ENCODE measurements at places on chromosomes 6 and 20.

GRCh38 chr6:11284996-11285395 is 52.5 kb upstream of the NEDD9 start:
- DNase-seq = no peak

DNA sequence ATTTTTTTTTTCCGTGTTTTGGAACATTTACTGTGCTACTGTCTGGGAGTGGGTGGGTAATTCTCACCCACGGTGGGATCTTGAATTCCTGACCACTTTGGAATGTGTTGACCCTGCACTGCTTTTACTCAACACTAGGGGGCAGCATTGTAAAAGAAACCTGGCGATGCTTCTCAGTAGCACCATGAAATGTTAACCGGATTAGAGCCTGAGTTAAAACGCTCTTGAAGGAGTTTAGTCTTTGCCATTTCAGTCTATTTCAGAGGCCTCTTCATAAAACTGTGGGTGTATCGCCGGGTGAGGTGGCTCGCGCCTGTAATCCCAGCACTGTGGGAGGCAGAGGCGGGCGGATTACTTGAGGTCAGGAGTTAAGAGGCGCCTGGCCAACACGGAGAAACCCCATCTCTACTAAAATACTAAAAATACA is 114.4 kb upstream of the PRND start:
- DNase-seq = peak; percentile 64

DNA sequence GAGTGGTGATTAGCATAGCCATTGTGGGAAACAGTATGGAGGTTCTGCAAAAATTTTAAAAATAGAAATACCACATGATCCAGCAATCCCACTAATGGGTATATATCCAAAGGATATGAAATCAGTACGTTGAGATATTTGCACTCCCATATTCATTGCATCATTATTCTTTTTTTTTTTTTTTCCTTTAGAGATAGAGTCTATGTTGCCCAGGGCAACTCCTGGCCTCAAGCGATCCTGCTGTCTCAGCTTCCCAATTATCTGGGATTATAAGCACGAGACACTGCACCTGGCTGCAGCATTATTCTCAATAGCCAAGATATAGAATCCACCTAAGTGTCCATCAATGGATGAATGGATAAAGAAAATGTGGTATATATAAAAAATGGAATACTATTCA is 6.9 kb upstream of the MCCD1 start:
- DNase-seq = no peak

DNA sequence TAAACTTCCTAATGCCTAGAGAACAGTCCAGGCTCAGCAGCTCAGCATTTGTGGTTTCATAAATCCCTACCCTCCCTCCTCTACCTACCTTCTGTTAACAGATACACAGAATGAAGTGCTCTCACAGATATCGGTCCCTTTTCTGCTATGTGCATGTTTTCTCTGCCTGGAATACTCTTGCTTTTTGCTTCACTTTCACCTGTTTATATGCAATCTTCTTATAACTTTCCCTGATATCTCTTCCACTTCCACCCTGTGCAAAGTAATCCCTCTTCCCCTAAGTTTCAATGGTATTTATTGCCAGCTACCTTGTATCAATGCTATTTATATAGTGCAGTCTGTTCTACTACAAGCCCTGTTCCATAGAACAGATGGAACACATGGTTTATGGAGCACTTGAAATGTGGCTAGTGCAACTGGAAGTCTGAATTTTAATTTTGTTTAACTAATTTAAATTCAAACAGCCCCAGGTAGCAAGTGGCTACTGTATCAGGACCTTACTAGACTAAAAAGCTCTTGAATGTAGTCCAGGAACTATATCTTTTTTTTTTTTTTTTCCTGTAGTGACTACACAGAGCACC is 3.1 kb upstream of the TAB2 start:
- no peak for DNase-seq

DNA sequence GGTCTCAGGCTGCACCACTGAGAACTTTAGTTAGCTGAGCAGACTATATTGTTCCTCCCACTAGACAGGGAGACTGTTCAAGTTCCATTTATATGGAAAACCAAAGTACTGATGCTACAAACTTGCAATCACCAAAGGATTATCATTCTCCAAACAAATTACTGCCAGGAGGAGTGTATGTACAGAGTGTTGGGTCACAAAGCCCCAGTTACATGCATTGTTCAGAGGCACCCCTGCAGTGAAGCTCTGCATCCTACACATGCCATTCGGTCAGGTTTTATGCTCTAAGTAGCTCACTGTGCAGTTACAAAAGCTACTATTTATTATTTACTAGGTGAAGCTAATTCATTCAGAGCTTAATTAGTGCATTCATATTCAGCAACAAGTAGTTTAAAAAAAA is 75.8 kb downstream of the SMLR1 start:
- no peak for DNase-seq

GRCh38 chr20:46013829-46014516 is 5.3 kb downstream of the MMP9 start:
- DNase-seq = peak; percentile 88

- DNase-seq = no peak
Measured at GRCh38 chr20:10402938-10403608, 30.9 kb downstream of the MKKS start.

DNA sequence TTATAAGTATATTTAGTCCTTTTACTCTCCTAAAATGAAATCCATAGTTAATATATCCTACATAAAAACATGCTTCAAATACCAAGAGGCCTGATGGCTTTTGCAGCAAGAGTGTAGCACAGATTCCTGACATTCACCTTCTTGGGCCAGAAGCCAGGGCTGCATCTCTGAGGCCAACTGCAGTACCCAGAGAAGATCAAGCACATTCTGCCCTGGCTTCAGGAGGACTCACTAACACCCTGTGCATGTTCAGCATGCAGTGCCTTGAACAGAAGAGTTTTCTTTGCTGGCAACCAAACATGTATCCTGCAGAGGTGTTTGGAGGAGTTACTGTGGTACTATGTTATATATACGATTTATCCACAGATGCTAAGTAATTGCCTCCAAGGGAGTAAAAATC is 90.3 kb downstream of the FHL5 start:
- no peak for DNase-seq

- no peak for DNase-seq
Measured at GRCh38 chr6:68654134-68654533, 19.1 kb downstream of the ADGRB3 start.

GRCh38 chr20:46356195-46357029 is 48.1 kb upstream of the CDH22 start:
- no peak for DNase-seq

DNA sequence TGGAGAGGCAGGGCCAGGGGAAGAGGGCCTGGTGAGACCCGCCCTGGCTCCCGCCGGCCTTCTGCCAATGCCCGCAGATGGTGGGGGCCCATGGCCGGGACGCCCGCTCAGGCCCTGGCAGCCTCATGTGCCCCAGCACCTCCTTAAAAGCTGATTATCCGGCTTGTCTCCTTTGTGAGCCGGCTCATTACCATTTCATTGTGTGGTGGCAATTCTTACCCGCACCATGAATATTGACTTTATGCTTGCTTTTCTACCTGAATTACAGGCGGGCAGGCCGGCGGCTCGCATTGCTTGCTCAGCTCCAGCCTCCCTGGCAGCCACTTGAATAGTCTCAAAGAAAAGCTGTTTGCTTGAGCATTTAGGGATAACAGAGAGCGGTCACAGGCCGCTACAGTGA is 120.0 kb upstream of the JAG1 start:
- peak; percentile 48 for DNase-seq

GRCh38 chr6:8651998-8652397 is 216.7 kb upstream of the SLC35B3 start:
- no peak for DNase-seq

DNA sequence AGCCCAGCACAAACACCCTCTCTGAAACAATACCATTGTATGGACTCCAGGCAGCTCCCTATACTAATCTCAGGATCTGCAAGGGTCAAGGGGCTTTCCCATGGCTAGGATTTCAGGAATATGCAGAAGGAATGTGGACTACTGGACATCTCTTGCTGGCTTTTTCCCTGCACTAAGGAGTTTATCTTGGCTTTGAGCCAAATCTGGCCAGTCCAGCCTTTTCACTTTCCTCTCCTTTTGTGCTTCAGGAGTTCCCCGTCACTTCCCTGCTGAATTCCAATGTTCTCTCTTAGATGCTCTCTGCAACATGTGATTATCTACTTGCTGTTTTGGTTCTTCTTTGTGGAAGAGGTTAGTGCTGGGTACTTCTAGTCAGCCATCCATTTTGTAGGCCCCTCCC is 568.2 kb downstream of the HDGFL1 start:
- DNase-seq = no peak

DNA sequence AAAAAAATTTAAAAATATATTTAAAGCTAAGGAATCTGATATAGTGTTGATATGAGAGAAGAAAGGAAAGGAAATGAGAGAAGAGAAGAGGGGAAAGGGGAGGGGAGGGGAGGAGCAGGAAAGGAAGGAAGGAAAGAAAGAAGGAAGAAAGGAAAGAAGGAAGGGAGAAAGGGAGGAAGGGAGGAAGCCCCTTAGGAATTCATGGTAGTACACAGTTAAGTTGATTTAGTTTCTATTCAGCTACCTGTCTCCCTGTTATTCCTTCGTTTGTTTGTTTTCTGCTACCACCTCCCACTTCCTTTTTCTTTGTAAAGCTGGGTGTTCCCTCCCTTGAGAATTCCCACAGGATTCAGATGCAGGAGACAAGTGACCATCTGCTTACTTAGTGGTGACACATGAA is 1025.4 kb upstream of the FLRT3 start:
- no peak for DNase-seq

- no peak for DNase-seq
Measured at GRCh38 chr6:36685166-36685924, 6.8 kb downstream of the CDKN1A start.

DNA sequence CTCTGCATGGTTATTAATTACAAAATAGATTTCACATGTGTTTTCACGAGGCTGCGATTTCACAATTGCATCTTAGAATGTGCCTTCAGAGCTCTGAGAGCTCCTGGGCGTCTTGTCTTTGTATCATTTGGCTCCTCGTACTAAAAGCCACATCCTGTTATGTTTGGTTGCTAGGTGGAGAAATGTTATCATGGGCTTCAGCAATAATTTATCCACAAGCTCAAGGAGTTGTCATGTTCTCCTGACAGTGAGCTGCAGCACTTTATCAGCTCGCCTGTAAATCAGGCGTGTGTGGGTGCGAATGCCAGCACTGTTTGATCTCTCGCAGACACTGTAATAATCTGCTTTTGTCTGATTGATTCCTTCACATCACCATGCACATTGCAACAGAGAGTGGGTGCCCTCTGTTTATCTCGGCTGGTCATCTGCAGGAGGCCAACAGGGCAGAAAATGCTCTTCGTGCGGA is 218.6 kb upstream of the ZFP64 start:
- DNase-seq = no peak

DNA sequence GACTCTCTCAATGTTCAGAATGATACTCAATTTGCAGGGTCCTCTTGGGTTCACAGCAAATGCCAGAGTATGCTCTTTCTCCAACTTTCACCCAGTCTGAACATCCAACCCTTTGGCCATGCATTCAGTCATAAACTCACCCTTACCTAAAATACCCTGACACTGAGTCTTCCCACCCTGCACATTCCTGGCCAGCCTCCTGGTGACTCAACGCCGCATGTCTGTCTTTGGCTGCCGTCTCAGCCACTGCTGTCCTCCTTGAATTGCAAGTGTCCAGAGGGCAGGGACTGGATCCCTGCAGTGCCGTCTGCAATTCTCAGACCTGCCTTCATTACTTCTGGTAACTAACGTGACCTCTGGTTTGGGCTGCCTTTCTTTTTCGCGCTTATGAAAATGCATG is 593.4 kb downstream of the QKI start:
- no peak for DNase-seq

DNA sequence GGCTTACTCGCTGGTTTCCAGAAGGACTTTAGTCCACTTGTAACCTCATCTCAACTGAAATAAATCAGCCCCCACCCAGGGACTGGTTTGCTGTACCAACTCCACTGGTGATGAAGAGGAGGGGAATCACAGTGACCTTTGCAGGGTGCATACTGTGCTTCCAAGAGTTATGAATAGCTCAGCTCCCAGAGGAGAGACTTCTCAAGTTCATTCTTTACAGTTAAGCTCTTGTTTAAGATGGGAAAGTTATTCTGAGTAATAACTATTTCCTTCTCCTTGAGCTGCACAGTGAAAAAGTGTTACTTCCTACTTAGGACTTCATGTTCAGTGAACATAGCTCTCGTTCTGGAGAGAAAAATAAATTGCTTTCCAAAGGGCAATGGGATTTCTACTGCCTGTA is 166.5 kb upstream of the ECI2 start:
- no peak for DNase-seq

DNA sequence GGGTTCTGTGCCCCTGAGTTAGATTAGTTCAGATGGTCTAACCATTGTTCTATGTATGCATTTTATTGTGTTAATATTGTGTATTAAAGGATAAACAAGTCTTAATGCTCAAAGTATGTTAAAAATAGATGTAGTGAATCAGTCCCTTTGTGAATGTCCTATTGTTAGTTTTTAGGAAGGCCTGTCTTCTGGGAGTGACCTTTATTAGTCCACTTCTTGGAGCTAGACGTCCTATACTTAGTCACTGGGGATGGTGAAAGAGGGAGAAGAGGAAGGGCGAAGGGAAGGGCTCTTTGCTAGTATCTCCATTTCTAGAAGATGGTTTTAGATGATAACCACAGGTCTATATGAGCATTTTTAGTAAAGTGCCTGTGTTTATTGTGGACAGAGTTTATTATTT is 12.3 kb upstream of the HMGN4 start:
- DNase-seq = no peak

DNA sequence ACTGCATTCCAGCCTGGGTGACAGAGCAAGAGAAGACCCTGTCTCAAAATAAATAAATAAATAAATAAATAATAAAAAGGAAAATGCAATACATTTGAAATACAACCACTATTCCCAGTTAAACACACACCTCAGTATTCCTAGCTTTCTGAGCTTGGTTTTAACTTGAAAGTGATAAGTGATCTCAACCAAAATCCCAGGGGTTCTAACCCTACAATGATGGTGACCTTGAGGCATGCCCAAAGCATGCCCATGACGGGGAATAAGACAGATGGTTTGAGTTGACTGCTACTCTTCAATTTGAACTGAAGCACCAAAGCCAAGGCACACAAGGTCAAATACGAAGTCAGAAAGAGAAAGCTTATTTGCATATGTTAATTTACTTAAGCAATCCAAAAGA is 96.9 kb downstream of the ZFP64 start:
- DNase-seq = no peak

DNA sequence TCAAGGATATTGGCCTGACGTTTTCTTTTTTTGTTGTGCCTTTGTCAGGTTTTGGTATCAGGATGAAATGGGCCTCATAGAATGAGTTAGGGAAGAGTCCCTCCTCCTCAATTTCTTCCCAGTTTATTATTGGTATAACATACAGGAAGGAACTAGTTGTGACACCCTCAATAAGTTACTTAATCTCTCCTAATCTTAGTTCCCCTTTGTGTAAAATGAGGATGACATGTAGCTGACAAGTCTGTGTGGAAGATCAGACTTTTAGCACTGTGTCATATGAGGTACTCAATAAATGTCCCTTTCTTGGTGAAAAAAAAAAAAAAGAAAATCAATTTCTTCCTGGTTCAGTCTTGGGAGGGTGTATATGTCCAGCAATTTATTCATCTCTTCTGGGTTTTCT is 155.8 kb downstream of the PDE7B start:
- no peak for DNase-seq

GRCh38 chr6:53712078-53712477 is 46.5 kb upstream of the KLHL31 start:
- no peak for DNase-seq

GRCh38 chr6:69801225-69801624 is 4.4 kb upstream of the LMBRD1 start:
- DNase-seq = no peak

GRCh38 chr6:98808541-98809210 is 25.7 kb upstream of the POU3F2 start:
- no peak for DNase-seq

Data from H9 (cell line).